ENCODE measurements at places on chromosomes 7 and 10.

- no peak for DNase-seq
- no peak overlapping the region for H3K4me3 ChIP-seq
- peaks cover 6% of the 10 kb centered on the region for H3K27me3 ChIP-seq
- H3K27ac ChIP-seq: no peak overlapping the region
Measured at GRCh38 chr10:100889546-100889945, 23.2 kb upstream of the SLF2 start.

DNA sequence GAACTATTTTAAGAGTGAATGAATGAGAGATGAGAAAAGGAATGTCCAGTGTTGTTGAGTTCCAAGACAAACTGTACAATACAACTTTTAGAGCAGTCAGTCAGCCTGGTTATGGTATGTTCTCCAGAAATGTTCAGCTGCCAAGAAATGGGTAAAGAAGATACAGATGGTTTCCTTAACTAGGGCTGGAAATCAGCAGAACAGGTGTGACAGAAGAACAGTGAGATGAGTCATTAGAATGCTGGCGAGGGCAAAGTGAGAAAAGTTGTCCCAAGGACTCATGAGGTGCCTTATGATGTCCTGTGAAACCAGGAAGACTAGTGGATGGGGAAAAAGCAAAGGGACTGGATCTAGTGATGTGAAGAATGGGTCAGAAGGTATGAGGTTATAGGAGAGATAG lies 20.8 kb upstream of the SEPTIN7 start:
- H3K4me1 ChIP-seq: no peaks in the 10 kb centered on the region
- no peak overlapping the region for H3K27ac ChIP-seq
- H3K27me3 ChIP-seq: no peaks in the 10 kb centered on the region
- H3K4me3 ChIP-seq: no peak overlapping the region
- H3K36me3 ChIP-seq: no peaks in the 10 kb centered on the region

- no peak overlapping the region for H3K27ac ChIP-seq
- no peaks in the 10 kb centered on the region for H3K36me3 ChIP-seq
- no peaks in the 10 kb centered on the region for H3K4me1 ChIP-seq
- H3K4me3 ChIP-seq: no peak overlapping the region
- no peak for DNase-seq
Measured at GRCh38 chr10:88915781-88916180, 35.7 kb downstream of the STAMBPL1 start.

DNA sequence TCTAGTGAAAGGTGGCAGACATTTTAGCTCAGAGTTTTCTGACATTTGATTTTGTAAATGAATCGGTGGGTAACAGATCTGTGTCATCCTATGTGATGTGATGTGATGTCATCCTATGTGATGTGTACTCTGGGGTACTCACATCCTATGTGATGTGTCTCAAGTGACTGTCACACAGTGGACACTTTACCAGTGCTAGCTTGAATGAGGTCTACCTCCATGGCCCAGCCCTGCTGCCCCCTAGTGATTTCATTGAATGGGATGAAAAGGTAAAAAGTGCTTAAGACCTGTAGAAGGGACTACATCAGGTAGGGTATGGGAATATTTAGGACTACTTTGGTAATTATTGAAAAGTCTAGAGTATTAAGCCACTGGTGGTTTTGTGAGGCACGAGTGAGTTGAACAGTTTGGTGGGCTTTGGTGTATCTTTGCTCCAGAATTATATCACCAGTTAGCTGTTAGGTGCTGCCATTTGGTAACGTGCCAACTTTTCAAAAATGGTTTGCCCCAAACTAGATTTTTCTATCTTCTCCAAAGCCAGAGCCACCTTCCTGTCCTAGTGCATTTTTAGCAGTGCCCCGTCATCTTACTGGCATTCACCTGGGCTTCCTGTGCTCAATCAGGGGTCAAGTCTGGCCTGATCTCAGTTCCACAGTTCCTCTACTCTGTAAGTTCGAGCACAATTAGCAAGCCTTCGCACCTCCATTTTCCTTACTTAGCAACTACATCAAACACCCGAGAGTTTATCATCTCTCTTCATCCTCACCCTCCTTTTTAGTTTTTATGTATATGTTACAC lies 9.7 kb downstream of the EIF4H start:
- peaks cover 49% of the 10 kb centered on the region for H3K4me1 ChIP-seq
- DNase-seq: peak; percentile 35
- H3K27me3 ChIP-seq: no peaks in the 10 kb centered on the region
- H3K27ac ChIP-seq: peak overlapping the region; percentile 47
- H3K36me3 ChIP-seq: peaks cover 26% of the 10 kb centered on the region

- no peak overlapping the region for H3K27ac ChIP-seq
- H3K4me3 ChIP-seq: no peak overlapping the region
- no peaks in the 10 kb centered on the region for H3K27me3 ChIP-seq
- H3K4me1 ChIP-seq: peaks cover 49% of the 10 kb centered on the region
- peaks cover 5% of the 10 kb centered on the region for H3K36me3 ChIP-seq
Measured at GRCh38 chr10:60518745-60519144, 129.1 kb upstream of the ANK3 start.

- H3K4me1 ChIP-seq: peaks cover 43% of the 10 kb centered on the region
- peak overlapping the region; percentile 14 for H3K27ac ChIP-seq
- no peak overlapping the region for H3K4me3 ChIP-seq
- H3K27me3 ChIP-seq: no peaks in the 10 kb centered on the region
- no peaks in the 10 kb centered on the region for H3K36me3 ChIP-seq
Measured at GRCh38 chr10:623014-623413, 66.5 kb downstream of the DIP2C start.

- H3K4me1 ChIP-seq: peaks cover 2% of the 10 kb centered on the region
- H3K27ac ChIP-seq: no peak overlapping the region
- H3K27me3 ChIP-seq: no peaks in the 10 kb centered on the region
- H3K36me3 ChIP-seq: no peaks in the 10 kb centered on the region
- no peak overlapping the region for H3K4me3 ChIP-seq
- no peak for DNase-seq
Measured at GRCh38 chr10:126016156-126016805, 119.9 kb downstream of the FANK1 start.

DNA sequence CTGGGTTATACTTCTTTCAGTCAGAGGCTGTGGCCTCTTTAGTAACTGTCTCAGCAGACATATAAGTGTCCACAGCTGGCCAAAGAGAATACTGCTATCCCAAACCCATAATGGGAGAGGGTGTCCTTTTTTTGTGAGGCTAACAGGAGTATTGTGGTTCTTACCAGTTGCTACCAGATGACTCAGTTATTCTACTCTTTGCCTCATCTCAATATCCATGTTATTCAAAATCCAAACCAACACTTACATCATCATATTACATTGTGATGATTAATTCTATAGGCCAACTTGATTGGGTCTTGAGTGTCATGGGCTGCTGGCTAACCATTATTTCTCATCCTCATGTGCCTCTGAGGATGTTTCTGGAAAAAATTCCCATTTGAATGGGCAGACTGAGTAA lies 120.9 kb downstream of the TMEM168 start:
- peaks cover 25% of the 10 kb centered on the region for H3K4me1 ChIP-seq
- no peak overlapping the region for H3K4me3 ChIP-seq
- no peaks in the 10 kb centered on the region for H3K27me3 ChIP-seq
- no peak overlapping the region for H3K27ac ChIP-seq
- DNase-seq: no peak
- no peaks in the 10 kb centered on the region for H3K36me3 ChIP-seq

GRCh38 chr10:97353945-97354344 lies 19.4 kb upstream of the FRAT2 start:
- no peak for DNase-seq
- peaks cover 21% of the 10 kb centered on the region for H3K36me3 ChIP-seq
- H3K4me1 ChIP-seq: peaks cover 5% of the 10 kb centered on the region
- H3K4me3 ChIP-seq: no peak overlapping the region

GRCh38 chr10:88062385-88062784 lies 199.0 kb downstream of the PTEN start:
- DNase-seq: no peak
- no peaks in the 10 kb centered on the region for H3K27me3 ChIP-seq
- H3K4me3 ChIP-seq: no peak overlapping the region
- H3K27ac ChIP-seq: no peak overlapping the region

DNA sequence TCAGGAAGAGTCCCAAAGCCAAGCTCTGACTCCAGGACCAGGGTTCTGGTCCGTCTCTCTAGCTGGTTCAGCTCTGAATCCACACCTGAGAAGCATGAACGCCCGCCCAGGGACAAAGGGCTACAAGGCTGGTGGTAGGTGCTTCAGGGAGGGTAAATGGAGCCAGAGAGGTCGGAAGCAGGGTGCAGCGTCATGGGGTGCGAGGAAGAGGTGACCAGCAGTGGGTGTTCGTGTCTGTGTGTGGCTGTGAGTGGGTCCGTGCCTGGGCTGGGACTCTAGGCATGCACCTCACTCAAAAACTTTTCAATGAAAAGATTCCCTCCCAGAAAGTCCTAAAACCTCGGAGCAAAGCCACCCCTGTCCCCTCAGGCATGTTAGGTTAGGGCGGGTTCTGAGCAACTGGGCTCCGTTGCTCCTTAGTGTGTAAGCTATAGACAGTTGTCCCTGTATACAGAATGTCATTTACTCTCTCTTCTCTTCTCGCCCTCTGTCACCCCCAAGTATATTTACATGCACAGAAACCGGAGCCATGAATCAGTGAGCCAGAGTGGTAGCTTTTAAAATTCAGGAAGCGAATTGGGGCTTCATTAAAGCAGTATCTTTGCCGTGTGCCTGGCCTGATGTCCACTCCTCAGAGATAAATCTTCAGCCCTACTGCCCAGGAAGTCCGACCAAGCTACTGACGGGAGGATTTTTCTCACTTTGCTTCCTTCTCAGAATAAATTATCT lies 12.3 kb upstream of the GATA3 start:
- DNase-seq: no peak
- peaks cover 100% of the 10 kb centered on the region for H3K27me3 ChIP-seq
- peak overlapping the region; percentile 52 for H3K4me3 ChIP-seq
- peaks cover 2% of the 10 kb centered on the region for H3K36me3 ChIP-seq
- peaks cover 75% of the 10 kb centered on the region for H3K4me1 ChIP-seq
- no peak overlapping the region for H3K27ac ChIP-seq

DNA sequence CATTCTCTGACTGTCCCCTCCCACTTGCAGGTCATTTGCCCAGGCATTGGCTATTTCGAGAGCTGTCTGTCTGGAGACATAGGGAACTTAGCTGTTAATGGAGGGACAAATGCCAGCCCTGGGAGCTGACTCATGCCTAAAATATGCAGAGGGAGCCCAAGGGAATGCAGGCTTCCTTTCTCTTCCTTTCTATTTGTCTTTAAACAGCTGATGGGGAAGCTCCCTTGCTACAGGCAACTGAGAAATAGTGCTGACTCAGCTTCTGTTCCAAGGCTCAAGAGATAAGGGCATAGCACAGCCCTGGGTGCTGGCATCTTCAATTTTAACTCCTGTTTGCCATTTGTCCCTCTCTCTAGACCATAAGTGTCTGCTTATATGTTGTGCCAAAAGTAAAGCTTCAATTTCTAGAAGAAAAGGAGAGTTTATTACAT lies 82.7 kb upstream of the C1GALT1 start:
- H3K36me3 ChIP-seq: no peaks in the 10 kb centered on the region
- H3K27ac ChIP-seq: peak overlapping the region; percentile 92
- peak; percentile 84 for DNase-seq
- no peak overlapping the region for H3K4me3 ChIP-seq

DNA sequence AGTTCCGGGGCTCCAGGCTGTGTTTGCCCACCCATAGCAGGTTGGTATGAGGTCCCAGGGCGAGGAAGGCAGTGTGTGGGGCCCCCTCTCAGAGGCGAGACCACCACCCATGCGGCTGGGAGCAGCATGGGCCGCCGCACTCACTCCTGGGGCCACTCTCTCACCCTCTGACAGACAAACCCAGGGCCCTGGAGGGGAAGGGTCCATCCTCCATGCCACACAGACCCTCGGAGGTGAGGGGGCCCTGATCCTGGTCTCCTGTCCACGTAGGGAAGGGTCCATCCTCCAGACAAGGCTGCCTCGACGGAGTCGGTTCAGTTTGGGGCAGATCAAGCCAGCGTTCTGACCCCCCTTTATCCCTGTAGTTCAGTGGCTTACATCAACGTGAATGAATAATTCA lies 230.8 kb downstream of the ELFN1 start:
- no peaks in the 10 kb centered on the region for H3K27me3 ChIP-seq
- no peak for DNase-seq
- no peak overlapping the region for H3K27ac ChIP-seq
- H3K4me3 ChIP-seq: no peak overlapping the region
- H3K4me1 ChIP-seq: no peaks in the 10 kb centered on the region

DNA sequence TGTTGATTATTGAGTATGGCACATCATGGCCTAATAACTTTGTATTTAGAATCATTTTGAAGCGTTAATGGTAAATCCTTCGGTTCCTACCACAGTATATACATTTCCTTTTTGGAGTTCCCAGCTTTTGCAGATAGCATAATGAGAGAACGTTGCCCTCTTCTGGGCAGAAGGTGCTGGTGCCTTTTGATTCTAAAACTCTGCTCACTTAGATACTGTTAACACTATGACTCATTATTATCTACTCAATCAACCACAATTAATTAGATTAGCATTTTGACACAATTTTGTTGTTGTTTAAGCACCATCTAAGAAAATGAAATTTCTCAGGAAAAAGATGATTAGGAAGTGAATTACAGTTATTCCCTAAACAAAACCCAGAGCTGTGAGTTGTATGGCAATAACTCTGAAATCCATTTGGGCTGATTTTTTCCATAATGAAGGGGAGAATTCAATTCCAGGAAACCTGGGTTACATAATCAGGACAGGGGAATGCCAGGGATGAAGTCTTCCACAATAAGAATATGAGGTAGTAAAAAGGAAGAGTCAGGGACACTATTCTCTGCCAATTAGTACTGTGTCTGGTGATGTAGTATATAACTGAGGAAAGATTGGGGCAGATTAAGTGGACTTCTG lies 11.5 kb upstream of the DLD start:
- no peak for DNase-seq
- no peaks in the 10 kb centered on the region for H3K36me3 ChIP-seq
- no peaks in the 10 kb centered on the region for H3K4me1 ChIP-seq

DNA sequence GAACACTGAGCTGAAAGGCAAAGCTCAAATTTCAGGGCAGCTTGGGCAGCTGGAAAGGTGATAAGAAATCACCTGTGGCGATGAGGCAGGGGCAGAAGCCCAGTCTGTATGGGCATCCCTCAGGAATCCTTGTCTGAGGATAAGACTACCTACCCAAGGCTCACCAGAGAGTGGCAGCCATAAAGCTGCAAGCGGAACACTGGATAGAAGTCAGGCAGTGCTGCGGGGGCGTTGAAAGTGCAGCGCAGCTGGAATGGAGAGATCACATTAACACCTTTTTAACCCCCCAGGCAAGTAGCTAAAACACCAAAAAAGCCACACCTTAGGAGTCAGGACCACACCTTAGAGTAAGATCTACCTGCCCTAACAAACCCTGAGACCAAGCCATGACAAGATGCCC lies 38.2 kb downstream of the ABCB5 start:
- H3K4me3 ChIP-seq: no peak overlapping the region
- peaks cover 51% of the 10 kb centered on the region for H3K4me1 ChIP-seq
- DNase-seq: no peak
- peaks cover 21% of the 10 kb centered on the region for H3K27me3 ChIP-seq

- DNase-seq: no peak
- no peaks in the 10 kb centered on the region for H3K27me3 ChIP-seq
- H3K36me3 ChIP-seq: peaks cover 21% of the 10 kb centered on the region
Measured at GRCh38 chr10:9451211-9451773, 1396.8 kb downstream of the GATA3 start.

- no peaks in the 10 kb centered on the region for H3K27me3 ChIP-seq
- DNase-seq: no peak
- H3K4me3 ChIP-seq: no peak overlapping the region
- H3K4me1 ChIP-seq: peaks cover 12% of the 10 kb centered on the region
- peak overlapping the region; percentile 55 for H3K27ac ChIP-seq
- H3K36me3 ChIP-seq: no peaks in the 10 kb centered on the region
Measured at GRCh38 chr10:72126872-72127232, 38.5 kb upstream of the SPOCK2 start.

- no peaks in the 10 kb centered on the region for H3K36me3 ChIP-seq
- no peak overlapping the region for H3K27ac ChIP-seq
- DNase-seq: no peak
- H3K4me3 ChIP-seq: no peak overlapping the region
- peaks cover 10% of the 10 kb centered on the region for H3K4me1 ChIP-seq
Measured at GRCh38 chr7:31874631-31875386, 187.8 kb downstream of the PPP1R17 start.
